Uterus (tissue), 4 donors: ENCODE measurements at places on chromosomes 3 and 15.

GRCh38 chr3:146903927-146904326, 298.8 kb upstream of the PLSCR5 start:
- DNase-seq, result no peak

- no peak for DNase-seq
Observed at GRCh38 chr15:22887157-22887951, 48.9 kb downstream of the NIPA2 start.

DNA sequence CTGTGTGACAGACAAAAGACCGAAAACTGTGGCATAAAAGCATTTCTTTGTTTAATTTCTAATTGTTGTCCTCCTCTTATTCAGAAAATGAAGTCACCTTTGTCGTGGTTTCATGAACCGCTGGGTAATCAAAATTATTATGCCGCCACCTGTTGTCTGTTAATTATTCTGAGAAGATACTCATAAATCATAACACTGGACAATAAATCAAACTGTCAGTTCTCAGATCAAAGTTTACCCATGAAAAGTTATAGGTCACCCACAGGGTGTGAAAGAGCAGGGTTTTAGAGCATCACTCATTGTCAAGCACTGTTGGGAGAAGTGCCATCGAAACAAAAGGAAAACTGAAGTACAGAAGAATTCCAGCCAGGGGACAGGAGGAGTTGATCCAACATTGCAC, 474.3 kb downstream of the NR2F2 start:
- no peak for DNase-seq

- no peak for DNase-seq
Observed at GRCh38 chr15:70582143-70582945, 181.0 kb downstream of the UACA start.

DNA sequence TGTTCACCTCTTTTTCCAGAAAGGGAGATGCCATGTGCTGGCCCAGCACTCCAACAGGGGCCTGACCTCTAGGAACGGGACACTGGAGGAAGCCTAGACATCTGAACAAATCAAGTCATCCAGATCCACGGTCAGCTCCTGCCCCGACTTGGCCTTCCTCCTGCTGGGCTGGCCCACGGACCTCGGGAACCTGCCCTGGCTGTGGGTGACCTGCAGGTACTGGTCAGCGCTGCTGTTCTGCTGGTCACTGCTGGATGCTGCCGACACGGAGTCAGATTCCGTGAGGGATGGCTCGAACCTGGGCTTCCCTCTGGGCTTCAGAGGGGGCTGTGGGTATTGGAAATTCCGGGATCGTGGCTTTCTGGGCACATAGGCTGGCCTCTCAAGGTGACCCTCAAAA, 8.4 kb upstream of the STARD5 start:
- no peak for DNase-seq

GRCh38 chr3:46856576-46857471, 6.4 kb downstream of the MYL3 start:
- peak; percentile 8 for DNase-seq
